ENCODE measurements at places on chromosomes 4 and X. TPM values are rescaled to one million over a fixed set of nuclear protein-coding genes. Genes with fewer than 3 reads are reported as not detected.

GRCh38 chr4:186715077-186715476, 8.6 kb downstream of the FAT1 start:
- no peak for DNase-seq

Gene SSX1
- total RNA-seq, result not detected

DNA sequence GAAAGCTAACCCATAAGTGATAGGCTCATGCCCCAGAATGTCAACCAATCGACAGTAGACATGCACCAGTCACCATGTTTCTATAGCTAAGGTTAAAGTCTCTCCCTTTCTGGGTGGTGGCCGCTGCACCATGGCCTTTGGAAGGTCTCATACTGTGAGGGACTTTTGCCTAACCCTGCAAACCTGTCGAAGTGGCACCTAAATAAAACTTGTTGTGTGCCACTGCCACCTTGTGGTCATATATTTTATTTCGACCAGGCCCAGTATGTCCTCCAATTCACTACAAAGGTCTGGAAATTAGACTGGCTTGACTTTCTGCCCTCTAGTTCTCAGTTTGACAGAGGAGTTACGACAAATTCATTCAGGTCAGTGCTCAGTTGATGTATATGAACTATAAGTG, 163.1 kb downstream of the SMARCA1 start:
- no peak for DNase-seq

DNA sequence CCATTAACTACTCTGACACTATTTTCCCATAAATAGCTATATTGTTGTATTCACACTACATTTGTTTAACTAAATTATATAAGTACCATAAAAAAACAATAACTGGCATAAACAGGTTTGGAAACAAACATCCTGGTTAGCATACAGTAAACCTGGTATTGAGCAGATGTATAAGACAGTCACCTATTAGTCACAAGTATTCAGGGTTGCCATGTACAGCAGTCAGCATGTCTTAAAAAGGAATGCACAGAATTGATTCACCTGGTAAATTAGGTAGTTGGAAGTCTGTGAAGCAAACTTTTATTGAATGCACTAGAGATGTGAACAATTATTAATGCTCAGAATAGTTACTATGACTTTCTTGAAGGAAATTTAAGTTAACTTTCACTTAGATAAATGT, 137.9 kb downstream of the FAM13A start:
- DNase-seq, result no peak

GRCh38 chr4:121698236-121698671, 1.5 kb upstream of the ANXA5 start:
- DNase-seq, result no peak

Gene LEF1
- 6.1 TPM for total RNA-seq

- no peak for DNase-seq
Observed at GRCh38 chrX:11423362-11423818, 130.2 kb downstream of the AMELX start.

Gene REPS2
- total RNA-seq, result 31.4 TPM

GRCh38 chrX:46628460-46629371, 55.2 kb downstream of the CHST7 start:
- no peak for DNase-seq

All from frontal cortex (tissue), 4 donors.